Tibial nerve (tissue), 4 donors: ENCODE measurements at places on chromosomes 11 and 22. TPM values are rescaled to one million over a fixed set of nuclear protein-coding genes. Genes with fewer than 3 reads are reported as not detected.

The IGF2 gene
- 149 TPM for total RNA-seq

The DKK3 gene
- 237 TPM for total RNA-seq

GRCh38 chr11:34492806-34493414, 20.7 kb downstream of the ELF5 start:
- DNase-seq = peak; percentile 68
- H3K27ac ChIP-seq = no peak overlapping the region
- H3K4me1 ChIP-seq = no peaks in the 10 kb centered on the region
- no peak overlapping the region for H3K4me3 ChIP-seq

DNA sequence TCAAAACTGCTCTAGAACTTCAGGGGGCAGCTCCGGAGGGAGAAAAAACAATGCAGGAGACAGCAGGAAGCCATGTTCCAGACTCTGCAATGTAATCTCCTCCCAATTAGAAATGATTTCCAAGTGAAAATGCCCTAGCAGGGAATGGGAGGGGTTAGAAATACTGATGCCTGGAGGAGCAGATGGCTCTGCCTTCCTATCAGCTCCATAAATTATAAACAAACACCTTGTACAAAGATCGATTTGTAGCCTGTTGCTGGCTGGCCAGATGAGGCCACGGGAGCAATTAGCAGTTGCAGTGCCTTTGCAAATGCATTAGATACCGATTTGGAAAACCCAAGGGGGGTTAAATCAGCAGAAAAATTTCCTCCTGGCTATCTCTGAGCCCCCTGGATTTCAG, 46.6 kb upstream of the CHRM4 start:
- no peaks in the 10 kb centered on the region for H3K36me3 ChIP-seq
- H3K4me3 ChIP-seq = no peak overlapping the region
- H3K27ac ChIP-seq = no peak overlapping the region

DNA sequence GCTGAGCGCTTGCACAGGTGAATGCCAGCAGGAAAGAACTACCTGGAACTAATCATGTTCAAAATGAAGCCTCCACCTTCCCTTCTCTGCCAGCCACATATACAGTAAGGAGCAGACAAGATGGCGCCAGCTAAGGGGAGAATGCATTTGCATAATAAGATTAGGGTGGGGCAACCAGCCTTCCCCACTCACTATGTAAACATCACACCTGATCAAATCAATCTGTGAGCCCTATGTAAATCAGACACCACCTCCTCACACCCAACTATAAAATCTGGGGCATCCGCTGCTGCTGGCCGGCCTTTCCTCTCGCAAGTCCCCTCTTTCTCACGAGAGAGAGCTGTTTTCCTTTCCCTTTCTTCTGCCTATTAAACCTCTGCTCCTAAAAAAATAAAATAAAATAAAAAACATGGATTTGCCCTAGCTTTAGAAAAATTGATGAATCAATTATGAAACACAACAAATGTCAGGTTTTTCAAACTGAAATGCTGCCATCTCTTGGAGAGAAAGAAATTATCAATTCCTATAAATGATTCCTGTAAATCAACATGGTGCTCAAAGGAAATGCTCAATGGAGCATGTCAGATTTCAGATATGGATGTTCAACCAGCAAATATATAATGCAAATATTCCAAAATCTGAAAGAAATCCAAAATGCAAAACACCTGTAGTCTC, 108.9 kb downstream of the SGSM3 start:
- H3K27me3 ChIP-seq = no peaks in the 10 kb centered on the region
- H3K36me3 ChIP-seq = no peaks in the 10 kb centered on the region
- no peak overlapping the region for H3K27ac ChIP-seq
- no peaks in the 10 kb centered on the region for H3K4me1 ChIP-seq
- no peak for DNase-seq
- no peak overlapping the region for H3K4me3 ChIP-seq

DNA sequence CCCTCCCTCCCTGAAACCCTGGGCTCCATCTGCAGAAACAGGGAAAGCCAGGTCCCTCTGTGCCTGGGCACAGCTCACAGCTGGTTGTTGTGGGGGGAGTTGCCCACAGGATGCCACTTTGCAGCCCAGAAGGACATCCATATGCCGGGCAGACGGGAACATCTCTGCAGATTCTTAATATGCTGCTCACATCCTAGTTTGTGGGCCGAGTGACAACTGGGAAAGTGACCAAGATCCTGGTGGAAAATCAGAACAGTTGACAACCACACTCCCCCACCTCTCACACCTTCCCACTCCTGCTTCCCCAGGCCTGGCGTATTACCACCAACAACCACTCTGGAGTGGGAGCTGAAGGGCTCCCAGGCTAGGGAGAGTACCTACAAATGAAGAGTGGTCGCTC, 7.3 kb upstream of the SCGB1A1 start:
- no peak overlapping the region for H3K27ac ChIP-seq
- no peak for DNase-seq
- no peaks in the 10 kb centered on the region for H3K36me3 ChIP-seq
- no peak overlapping the region for H3K4me3 ChIP-seq

DNA sequence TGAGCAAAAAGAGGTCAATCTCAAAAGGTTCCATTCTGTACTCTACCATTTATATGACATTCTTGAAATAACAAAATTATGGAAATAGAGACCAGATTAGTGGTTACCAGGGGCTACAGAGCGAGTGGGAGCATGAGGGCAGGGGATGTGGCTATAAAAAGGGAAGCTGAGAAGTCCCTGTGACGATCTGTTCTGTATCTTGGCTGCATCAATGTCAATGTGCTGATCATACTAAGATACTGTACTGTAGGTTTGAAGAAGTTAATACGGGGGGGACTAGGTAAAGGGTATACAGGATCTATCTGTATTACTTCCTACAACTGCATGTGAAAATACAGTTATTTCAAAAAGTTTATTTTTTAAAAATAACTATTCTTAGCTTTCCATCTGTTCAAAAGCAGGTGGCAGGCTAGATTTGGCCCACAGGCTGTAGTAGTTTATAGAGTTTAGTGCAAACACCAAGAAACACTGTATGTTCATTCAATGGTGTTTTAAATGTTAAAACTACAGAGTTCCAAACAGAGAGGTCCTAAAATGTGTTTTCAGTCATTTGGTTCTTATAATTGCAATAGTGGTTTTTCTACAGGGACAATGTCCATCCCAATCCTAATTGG, 78.2 kb downstream of the SMCO4 start:
- no peak overlapping the region for H3K4me3 ChIP-seq
- H3K27ac ChIP-seq = no peak overlapping the region
- DNase-seq = no peak
- no peaks in the 10 kb centered on the region for H3K27me3 ChIP-seq

DNA sequence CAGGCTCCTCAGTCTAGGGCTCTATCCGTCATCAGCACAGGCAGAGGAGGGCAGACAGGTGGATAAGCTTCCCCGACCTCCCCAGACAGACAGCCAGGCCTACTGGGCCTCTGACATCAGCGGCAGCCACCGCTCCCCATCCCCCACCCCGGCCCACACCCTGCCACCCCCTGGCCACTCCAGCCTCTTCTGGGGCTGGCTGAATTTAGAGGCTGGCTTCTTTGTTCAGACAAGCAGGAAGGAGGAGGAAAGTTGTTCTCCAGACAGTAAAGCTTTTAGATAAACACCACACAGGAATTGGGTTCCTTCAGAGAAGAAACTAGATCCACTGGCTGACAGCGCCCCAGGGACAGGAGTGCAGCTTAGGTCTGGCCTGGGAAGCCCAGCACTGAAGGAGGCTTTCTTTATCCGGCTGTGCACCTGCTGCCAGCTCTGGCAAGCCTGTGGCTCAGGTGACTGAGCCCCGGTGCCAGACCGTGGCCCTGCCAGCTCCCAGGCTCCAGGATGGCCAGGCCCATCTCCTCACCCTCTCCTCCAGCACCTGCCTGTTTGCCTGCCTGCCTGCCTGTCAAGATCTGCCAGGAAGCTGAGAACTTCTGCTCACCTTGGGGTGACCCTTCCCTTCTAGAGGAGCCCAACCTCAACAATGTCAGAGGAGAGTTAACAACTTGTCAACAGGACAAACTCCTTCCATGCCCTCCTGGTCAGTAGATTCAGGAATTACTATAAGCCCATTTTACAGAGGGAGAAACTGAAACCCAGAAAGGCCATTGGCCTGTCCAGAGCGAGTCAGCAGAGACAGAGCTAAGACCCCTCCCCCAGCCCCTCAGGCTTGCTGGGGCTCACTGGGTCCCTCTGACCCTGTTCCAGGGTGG, 44.0 kb upstream of the KLHL35 start:
- H3K27me3 ChIP-seq = no peaks in the 10 kb centered on the region
- no peak overlapping the region for H3K4me3 ChIP-seq
- no peaks in the 10 kb centered on the region for H3K36me3 ChIP-seq
- no peak for DNase-seq
- peak overlapping the region; percentile 70 for H3K27ac ChIP-seq
- H3K4me1 ChIP-seq = peaks cover 12% of the 10 kb centered on the region

GRCh38 chr11:120709808-120710207, 198.3 kb downstream of the GRIK4 start:
- H3K4me1 ChIP-seq = peaks cover 22% of the 10 kb centered on the region
- no peaks in the 10 kb centered on the region for H3K27me3 ChIP-seq
- no peaks in the 10 kb centered on the region for H3K36me3 ChIP-seq
- peak overlapping the region; percentile 59 for H3K27ac ChIP-seq
